Activated CD8-positive, alpha-beta T cell treated with anti-CD3 and anti-CD28 coated beads, Interleukin-2, amount 10 ng/mL, durations not matched to agents 7 days and 5 days (primary cell): ENCODE measurements at places on chromosomes 7 and 10. TPM values are rescaled to one million over a fixed set of nuclear protein-coding genes. Genes with fewer than 3 reads are reported as not detected.
A peak's percentile ranks its signal among the peaks of the same experiment; 100 is the strongest.

Gene AHR
- total RNA-seq, result 43.7 TPM

DNA sequence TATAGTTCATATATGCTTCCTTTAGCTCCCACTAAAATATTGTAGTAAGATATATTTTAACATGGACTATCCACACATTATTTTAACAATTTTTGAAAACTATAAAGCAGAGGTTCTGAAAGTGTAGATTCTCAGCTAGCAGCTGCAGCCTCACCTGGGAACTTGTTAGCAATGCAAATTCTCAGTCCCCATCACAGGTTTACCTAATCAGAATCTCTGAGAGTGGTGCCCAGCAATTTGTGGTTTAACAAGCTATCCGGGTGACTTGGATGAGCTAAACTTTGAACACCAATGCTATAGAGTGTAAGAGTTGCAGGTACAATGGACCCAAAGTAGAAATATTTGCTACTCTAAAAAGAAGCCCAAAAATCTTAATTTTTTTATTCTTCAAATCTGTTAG lies 99.8 kb upstream of the MDFIC start:
- no peak for DNase-seq

- peak; percentile 93 for DNase-seq
Observed at GRCh38 chr10:104291439-104291951, 22.5 kb downstream of the GSTO2 start.

- no peak for DNase-seq
Observed at GRCh38 chr10:4407783-4408182, 418.2 kb upstream of the AKR1E2 start.

- no peak for DNase-seq
Observed at GRCh38 chr10:3754727-3755439, 30.1 kb downstream of the KLF6 start.
